ENCODE measurements at places on chromosomes 11 and 22. TPM values are rescaled to one million over a fixed set of nuclear protein-coding genes. Genes with fewer than 3 reads are reported as not detected.

Gene SYT8
- 0.07 TPM for total RNA-seq

Gene LDHAL6A
- total RNA-seq, result not detected

Gene LRRN4CL
- total RNA-seq, result 4.9 TPM

Gene TSSK2
- total RNA-seq, result not detected

Gene WNT11
- not detected for total RNA-seq

Gene P2RY6
- total RNA-seq, result 1.5 TPM

Gene GALNT18
- total RNA-seq, result 8.1 TPM

Gene SPECC1L
- 43.9 TPM for total RNA-seq

Gene SLC22A8
- total RNA-seq, result not detected

Gene AGBL2
- 1.8 TPM for total RNA-seq

Gene PRSS23
- 657 TPM for total RNA-seq

Gene C11orf21
- 0.07 TPM for total RNA-seq

Gene AP1B1
- total RNA-seq, result 50.6 TPM

Gene ALX4
- not detected for total RNA-seq

Gene GTPBP1
- 35.1 TPM for total RNA-seq

Gene FGF3
- not detected for total RNA-seq

Gene HTR3A
- total RNA-seq, result not detected

Gene AQP11
- total RNA-seq, result 3.0 TPM

Gene NCAPH2
- total RNA-seq, result 19.7 TPM

Gene USP28
- 38.1 TPM for total RNA-seq

Gene BTG4
- not detected for total RNA-seq

Gene MS4A6A
- total RNA-seq, result not detected

Gene DDTL
- total RNA-seq, result 0.76 TPM

Gene NXPE4
- not detected for total RNA-seq

Gene IGLL1
- not detected for total RNA-seq

Gene EPS8L2
- total RNA-seq, result 44.8 TPM

Gene KCNE3
- total RNA-seq, result 2.6 TPM

Gene CRYBA4
- total RNA-seq, result not detected

Gene YPEL1
- total RNA-seq, result 1.2 TPM

Gene OR8G1
- not detected for total RNA-seq

Gene HPX
- total RNA-seq, result 0.78 TPM

Gene OR10A2
- not detected for total RNA-seq

Gene CLMP
- 206 TPM for total RNA-seq

Gene PGA4
- not detected for total RNA-seq

Measured in smooth muscle cell of the pulmonary artery (primary cell).